ENCODE measurements at places on chromosomes 12 and 14. TPM values are rescaled to one million over a fixed set of nuclear protein-coding genes. Genes with fewer than 3 reads are reported as not detected.

GRCh38 chr14:76307786-76308780, 67.9 kb upstream of the ESRRB start:
- H3K4me3 ChIP-seq = no peak overlapping the region
- H3K4me1 ChIP-seq = no peaks in the 10 kb centered on the region
- no peak overlapping the region for H3K27ac ChIP-seq

ZC2HC1C gene
- 3.1 TPM for total RNA-seq

HHIPL1 gene
- 1.8 TPM for total RNA-seq

- no peaks in the 10 kb centered on the region for H3K36me3 ChIP-seq
- DNase-seq = no peak
- no peaks in the 10 kb centered on the region for H3K4me1 ChIP-seq
- no peak overlapping the region for H3K4me3 ChIP-seq
- H3K27ac ChIP-seq = no peak overlapping the region
Observed at GRCh38 chr12:124466216-124467128, 100.9 kb downstream of the NCOR2 start.

- DNase-seq = no peak
- no peak overlapping the region for H3K4me3 ChIP-seq
- H3K27me3 ChIP-seq = no peaks in the 10 kb centered on the region
- H3K27ac ChIP-seq = no peak overlapping the region
Observed at GRCh38 chr14:77589099-77589498, 27.3 kb downstream of the SPTLC2 start.

- H3K27me3 ChIP-seq = no peaks in the 10 kb centered on the region
- H3K36me3 ChIP-seq = peaks cover 56% of the 10 kb centered on the region
Observed at GRCh38 chr14:71054706-71055105, 147.4 kb downstream of the PCNX1 start.

- peak overlapping the region; percentile 98 for H3K27ac ChIP-seq
- H3K27me3 ChIP-seq = no peaks in the 10 kb centered on the region
- peak; percentile 53 for DNase-seq
- peaks cover 19% of the 10 kb centered on the region for H3K4me1 ChIP-seq
- peak overlapping the region; percentile 81 for H3K4me3 ChIP-seq
Observed at GRCh38 chr14:34628681-34629135, 1.2 kb downstream of the SNX6 start.

NANOG gene
- 0.91 TPM for total RNA-seq

GRCh38 chr14:64930085-64930843, 12.3 kb downstream of the GPX2 start:
- H3K36me3 ChIP-seq = peaks cover 44% of the 10 kb centered on the region
- DNase-seq = peak; percentile 36
- peaks cover 36% of the 10 kb centered on the region for H3K4me1 ChIP-seq
- no peak overlapping the region for H3K4me3 ChIP-seq

GRCh38 chr12:50402264-50403000, 1.7 kb downstream of the LARP4 start:
- peak overlapping the region; percentile 82 for H3K27ac ChIP-seq
- no peak for DNase-seq
- no peaks in the 10 kb centered on the region for H3K27me3 ChIP-seq
- H3K4me1 ChIP-seq = peaks cover 30% of the 10 kb centered on the region
- no peaks in the 10 kb centered on the region for H3K36me3 ChIP-seq

DNA sequence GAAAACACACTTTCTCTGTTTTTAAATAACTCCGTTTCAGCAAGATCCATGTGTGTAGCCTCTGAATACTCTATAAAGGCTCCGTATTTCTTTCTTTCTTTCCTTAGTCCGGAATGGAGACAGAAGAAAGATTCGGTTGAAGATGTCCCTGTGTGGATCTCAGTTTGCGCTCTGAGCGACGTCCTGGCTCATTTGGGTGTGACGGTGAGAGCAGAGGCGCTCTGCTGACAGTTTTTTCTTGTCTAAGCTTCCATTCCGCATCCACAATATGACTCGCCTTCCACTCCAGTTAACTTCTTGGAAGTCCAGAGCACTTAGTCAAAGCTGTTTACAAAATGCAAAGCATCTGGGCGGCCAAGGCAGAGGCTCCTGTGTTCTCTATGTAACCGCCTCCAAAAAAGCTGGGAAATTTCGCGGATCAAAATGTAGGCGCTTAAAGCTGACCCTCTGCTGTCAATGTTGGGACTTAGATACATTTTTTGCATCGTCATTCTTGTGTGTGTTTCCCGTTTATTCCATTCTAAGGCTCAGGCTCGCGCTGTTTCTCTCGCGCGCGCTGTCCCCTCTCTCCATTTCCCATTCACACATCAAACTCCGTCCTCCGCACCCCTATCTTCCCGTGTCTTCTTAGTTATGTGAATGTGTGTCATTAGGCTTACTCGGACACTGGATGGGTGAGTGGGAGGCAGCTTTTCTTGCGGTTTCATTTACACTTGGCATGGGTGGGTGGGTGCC, 880 bp upstream of the FLRT2 start:
- H3K4me3 ChIP-seq = peak overlapping the region; percentile 65
- no peaks in the 10 kb centered on the region for H3K36me3 ChIP-seq
- peaks cover 13% of the 10 kb centered on the region for H3K27me3 ChIP-seq
- H3K27ac ChIP-seq = no peak overlapping the region
- DNase-seq = peak; percentile 22

DNA sequence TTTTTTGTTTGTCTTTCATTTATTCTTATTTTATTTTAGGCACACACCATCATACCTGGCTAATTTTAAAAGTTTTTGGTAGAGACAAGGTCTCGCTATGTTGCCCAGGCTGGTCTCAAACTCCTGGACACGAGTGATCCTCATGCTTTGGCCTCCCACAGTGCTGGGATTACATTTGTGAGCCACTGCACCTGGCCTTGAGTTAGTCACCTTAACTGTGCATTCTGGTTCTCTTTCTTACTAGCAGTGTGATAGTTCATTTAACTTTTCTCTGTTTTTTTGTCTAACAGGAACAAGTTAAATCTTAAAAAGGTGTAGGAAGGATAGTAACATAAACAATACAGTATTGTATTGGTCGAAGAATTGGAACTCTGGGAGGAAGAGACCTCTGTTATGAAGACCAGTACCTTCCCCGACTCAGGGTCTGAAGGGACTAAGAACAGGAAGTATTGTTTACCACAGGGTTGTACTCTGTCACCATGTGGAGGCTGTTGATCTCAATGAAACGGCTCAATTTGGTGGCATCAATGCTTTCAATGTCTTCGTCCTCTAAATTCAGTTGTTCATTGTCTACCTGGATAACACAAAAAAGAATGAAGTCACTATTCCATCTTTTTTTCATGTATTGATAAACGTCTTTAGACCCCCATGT, 17.7 kb downstream of the ERP27 start:
- no peaks in the 10 kb centered on the region for H3K4me1 ChIP-seq
- H3K4me3 ChIP-seq = no peak overlapping the region
- H3K27ac ChIP-seq = no peak overlapping the region
- no peaks in the 10 kb centered on the region for H3K27me3 ChIP-seq
- H3K36me3 ChIP-seq = no peaks in the 10 kb centered on the region

RNASE7 gene
- total RNA-seq = not detected

- H3K4me1 ChIP-seq = no peaks in the 10 kb centered on the region
- DNase-seq = no peak
- H3K27me3 ChIP-seq = no peaks in the 10 kb centered on the region
- no peak overlapping the region for H3K4me3 ChIP-seq
- H3K36me3 ChIP-seq = no peaks in the 10 kb centered on the region
Observed at GRCh38 chr12:52805739-52806138, 8.2 kb downstream of the KRT4 start.
